NCI-H446 treated with DMSO at 0.1 percent for 48 hours (cell line): ENCODE measurements at places on chromosomes 12 and 14.

GRCh38 chr12:128402486-128403243 is 135.7 kb downstream of the TMEM132C start:
- DNase-seq, result no peak

GRCh38 chr12:24256684-24257083 is 307.2 kb upstream of the SOX5 start:
- DNase-seq, result no peak

GRCh38 chr12:31644536-31644935 is 15.0 kb upstream of the ETFBKMT start:
- DNase-seq, result no peak

- DNase-seq, result no peak
Observed at GRCh38 chr12:3292677-3293412, 198.2 kb upstream of the PRMT8 start.

DNA sequence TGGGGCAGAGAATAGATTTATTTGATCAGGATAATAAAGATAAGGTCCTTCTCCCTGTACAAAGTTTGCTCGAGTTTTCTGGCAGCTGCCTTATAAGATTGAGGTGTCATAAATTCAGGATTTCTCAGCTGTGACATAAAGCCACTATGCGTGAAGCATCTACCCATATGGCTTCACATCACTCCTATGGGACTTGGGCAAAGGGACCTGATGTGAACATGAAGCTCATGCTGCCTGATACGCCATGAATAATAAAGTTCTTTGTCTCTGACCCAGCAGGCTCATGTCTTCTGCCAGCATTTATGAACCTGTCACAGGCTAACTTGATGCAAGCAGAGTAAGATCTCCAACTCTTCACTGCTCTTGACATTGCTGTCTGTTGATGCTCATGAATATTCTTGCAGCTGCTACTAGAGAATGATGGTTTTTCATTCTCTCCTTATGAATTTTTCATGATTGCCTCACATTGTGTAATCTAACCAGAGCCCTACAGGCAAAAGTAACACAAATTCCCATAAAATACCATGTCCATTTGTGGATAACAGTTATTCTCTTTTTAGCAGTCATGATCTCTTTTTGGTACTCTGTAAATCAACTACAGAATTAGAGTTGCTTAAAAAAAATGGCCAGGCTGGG is 49.0 kb upstream of the CPNE8 start:
- no peak for DNase-seq
